ENCODE measurements at places on chromosomes 1 and 21.

DNA sequence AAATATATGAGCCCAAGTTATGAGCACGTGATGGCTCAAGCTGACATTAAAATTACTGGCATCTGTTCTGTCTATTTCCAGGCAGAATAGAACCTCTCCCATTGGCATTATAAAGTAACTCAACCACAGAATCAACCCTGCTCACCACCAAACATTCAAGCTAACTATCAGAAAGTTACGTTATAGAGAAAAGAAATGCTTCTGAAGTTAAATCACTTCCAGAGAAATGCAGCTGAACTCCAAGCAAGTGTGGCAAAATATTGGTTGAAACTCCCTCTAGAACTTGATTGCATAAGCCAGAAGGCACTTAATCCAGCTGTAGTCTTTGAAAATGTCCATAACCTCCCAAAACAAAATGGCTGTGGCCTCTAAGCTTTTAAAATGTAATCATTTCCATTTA lies 36.2 kb upstream of the UBE2U start:
- DNase-seq: no peak

- no peak for DNase-seq
Observed at GRCh38 chr1:202268032-202268431, 73.7 kb downstream of the UBE2T start.

DNA sequence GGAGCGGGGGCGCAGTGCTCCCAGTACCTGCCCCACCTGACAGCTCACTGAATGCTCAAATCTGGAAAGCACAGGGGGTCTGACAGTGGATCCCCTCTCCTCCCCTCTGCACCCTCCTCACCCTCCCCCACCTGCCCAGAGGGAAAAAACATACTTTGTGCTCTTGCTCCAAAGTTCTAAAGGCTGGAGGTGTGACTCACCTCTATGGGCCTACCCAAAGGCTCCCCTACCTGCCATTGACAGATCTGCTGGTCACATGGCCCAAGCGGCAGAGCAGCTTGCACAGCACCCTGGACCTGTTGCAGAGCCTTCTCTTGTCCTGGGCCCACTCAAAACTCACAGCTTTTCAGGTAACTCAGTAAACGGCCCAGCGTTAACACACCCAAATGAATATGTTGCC lies 55.7 kb downstream of the ADSS2 start:
- DNase-seq: no peak

GRCh38 chr1:157196245-157196543 lies 58.0 kb upstream of the ETV3 start:
- no peak for DNase-seq
